Activated T-cell treated with anti-CD3 and anti-CD28 coated beads for 24 hours (primary cell): ENCODE measurements at places on chromosomes 16 and 17.

DNA sequence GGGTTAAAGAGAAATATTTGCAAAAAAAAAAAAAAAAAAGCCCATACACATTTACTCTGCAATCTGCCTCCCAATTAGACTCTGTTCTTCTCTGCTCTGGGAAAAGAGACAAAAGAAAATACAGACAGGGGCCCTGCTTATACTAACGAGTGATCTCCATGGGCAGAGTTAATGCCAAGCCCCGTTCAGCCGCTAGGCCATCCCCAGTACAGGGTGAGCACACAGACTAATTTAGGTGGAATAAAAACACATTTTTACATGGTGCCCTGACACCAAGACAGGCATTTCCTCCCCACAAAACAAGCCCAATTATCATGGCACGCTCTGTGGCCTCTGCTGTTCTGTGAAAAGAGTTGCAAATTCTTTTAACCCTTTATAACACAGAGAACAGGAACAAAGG is 356.3 kb upstream of the C16orf82 start:
- no peak for DNase-seq

DNA sequence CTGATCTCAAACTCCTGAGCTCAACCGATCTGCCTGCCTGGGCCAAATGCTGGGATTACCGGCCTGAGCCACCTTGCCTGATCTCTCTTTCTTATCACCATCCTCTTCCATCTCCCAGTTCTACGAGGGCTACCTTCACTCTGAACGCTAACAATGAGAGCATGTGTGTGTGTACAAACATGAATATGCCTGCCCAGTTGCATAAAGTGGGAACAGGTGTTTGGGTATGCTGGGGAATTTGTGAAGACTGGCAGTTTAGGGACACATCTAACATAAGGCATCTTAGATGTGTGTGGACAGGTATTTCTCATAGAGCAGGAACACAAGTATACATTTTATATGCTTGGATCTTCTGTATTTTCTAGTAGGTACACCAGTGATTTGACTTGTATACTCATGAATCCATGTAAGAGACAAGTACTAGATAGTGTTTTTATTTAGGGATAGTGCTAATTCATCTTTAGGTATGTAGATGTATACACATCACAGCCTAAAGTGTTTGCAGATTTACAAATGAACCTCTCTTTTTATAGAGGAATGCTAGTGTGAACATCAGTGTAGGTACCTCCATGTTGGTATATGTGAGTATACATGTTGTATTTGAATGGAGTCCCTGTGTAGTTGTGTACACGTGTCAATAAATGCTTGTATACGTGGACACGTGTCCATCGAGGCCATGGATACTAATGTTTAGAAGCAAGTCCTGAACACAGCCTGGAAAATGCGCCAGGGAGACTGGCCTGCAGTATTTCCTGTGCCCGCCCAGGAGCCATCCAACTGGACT is 1.2 kb upstream of the DLX4 start:
- no peak for DNase-seq

DNA sequence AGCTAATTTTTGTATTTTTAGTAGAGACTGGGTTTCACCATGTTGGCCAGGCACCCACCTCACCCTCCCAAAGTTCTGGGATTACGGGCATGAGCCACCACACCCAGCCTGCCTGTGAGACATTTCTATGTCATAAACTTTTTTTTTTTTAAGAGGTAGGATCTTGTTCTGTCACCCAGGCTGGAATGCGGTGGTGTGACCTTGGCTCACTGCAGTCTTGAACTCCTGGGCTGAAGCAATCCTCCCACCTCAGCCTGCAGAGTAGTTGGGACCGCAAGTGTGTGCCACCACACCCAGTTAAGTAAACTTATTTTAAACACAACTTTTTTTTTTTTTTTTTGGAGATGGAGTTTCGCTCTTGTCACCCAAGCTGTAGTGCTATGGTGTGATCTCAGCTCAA is 47.2 kb downstream of the SCNN1G start:
- no peak for DNase-seq

DNA sequence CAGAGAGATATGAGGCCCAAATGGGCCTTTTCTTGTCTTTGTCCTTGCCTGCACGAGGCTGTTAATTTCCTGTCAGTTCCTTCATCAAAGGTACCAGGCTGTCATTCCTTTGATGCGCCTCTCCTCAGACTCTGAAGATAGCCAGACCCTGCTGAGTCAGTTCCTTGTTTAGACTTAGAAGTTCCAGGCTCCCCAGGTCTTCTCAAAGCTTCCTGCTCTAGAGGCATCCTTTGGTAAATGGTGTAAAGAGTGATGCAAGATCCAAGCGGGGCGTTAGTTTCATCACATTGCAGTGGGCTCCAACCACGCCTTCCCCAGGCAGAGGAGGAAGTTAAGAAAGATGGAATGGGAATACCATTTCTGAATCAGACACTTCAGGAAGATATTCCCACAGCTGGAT is 4.0 kb upstream of the CDH11 start:
- no peak for DNase-seq

DNA sequence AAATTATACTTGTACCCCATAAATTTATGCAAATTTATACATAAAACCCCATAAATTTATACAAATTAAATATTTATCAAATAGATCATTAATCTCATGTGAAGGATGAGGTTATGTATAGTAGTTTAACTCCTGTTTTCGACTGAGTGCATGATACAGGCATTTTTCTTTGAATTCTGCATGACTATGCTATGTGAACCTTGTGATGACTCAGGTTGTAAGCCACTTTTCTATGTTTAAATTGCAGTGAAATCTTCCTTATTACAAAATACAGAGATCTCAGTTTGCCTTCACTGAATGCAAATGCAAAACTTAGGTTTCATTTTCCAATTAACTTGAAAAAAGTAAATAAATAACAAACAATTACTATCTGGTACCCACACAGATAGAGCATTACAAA is 843.7 kb downstream of the CDH11 start:
- DNase-seq = no peak

GRCh38 chr17:8048736-8049135 is 9.9 kb downstream of the ALOX15B start:
- DNase-seq = no peak

GRCh38 chr16:64853551-64853950 is 268.3 kb downstream of the CDH11 start:
- no peak for DNase-seq

DNA sequence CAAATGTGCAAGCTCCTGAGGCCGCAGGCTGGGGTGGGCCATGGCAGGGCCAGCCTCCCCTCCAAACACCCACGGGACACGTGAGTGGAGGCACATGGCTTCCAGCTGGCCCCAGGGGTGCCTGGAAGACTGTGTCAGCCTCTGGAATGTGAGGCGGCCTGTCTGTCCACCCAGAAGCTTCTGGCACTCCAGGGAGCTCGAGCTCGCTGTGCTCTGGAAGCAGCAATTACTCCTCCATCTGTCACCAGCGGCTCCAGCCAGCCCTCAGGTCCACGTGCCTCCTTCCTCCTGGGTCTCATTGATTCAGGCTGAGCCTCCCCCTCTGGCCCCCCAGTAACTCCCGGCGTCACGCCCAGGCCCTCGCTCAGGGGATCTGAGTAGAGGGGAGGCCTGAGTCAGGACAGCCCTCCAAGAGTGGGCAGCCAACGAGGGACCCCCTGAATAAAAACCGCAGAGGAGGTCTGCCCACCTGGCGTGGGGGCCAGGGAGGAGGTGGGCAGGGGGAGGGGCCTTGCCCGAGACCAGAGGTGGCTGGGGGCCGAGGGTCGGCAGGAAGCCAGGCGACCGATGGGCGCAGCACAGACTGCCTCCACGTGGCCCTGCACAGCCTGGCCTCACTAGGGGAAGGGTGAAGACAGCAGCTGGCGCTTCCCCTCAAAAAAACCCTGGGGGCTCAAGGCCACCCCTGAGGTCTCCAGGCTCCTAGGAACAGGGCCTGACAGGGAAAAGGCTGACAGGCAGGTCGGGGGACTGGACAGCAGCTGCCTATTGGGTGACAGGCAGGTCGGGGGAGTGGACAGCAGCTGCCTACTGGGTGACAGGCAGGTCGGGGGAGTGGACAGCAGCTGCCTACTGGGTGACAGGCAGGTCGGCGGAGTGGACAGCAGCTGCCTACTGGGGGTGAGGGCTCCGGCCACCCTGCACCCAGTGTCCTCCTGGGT is 11.9 kb downstream of the PIEZO1 start:
- DNase-seq = no peak

GRCh38 chr16:8931859-8932258 is 31.8 kb downstream of the USP7 start:
- DNase-seq = peak; percentile 23

DNA sequence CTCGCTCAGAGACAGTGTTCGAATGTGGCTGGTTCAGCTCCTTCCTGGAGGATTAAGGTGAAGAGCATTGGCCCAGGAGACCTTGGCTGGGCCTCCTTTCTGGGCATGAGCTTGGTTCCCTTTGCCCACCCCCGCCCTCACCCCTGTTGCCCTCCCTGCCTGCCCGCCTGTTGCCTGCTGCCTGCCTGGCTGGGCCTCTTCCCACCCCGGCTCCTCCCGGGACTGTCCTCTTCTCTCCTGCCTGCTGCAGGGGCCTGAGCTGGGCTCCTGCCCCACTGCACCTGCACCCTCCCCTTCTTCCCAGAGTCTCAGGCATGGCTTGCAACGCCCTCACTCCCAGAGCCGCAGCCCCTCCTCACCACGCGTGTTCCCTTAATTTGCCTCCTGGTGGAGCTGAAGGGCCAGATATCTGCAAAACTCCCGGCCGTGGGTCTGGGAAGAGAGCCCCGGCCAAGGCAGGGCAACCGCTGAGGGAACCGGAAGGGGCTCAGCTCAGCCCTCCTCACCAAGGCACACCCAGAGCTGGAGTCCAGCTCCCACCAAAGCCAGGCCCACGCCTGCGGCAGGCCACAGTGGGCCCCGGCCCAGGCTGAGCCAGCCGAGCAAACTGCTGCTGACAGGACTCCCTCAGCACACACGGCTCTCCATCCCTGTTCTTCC is 31.2 kb downstream of the MNT start:
- no peak for DNase-seq

GRCh38 chr16:47847220-47847970 is 308.4 kb downstream of the ABCC12 start:
- no peak for DNase-seq

DNA sequence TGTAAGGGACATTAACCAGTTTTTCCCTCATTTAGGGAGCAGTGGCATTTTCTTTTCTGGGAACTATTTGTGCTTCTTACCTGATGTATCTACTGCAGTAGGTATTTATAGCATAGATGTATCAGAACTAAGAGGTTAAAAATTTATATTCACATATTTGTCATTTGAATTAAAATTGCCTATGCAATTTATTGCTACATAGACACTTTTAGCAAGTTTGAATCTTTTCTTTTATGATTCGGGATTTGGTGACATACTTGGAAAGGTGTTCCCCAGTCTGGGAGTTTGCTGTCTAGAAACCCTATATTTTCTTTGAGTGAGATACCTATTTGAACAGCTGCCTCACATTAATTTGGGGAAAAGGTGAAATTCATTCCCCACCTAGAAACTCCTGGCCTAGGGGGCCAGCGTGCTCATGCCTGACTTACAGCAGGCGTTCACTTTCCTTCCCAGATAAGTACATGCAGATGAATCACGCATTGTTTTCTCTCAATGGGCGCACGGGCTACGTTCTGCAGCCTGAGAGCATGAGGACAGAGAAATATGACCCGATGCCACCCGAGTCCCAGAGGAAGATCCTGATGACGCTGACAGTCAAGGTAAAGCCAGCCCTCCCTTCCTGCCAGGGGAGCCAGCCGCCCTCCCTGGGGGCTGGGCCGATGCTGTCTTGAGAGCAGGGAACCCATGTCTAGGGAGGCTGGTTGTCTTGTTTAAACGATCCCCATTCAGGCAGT is 73.8 kb downstream of the SDR42E1 start:
- no peak for DNase-seq

DNA sequence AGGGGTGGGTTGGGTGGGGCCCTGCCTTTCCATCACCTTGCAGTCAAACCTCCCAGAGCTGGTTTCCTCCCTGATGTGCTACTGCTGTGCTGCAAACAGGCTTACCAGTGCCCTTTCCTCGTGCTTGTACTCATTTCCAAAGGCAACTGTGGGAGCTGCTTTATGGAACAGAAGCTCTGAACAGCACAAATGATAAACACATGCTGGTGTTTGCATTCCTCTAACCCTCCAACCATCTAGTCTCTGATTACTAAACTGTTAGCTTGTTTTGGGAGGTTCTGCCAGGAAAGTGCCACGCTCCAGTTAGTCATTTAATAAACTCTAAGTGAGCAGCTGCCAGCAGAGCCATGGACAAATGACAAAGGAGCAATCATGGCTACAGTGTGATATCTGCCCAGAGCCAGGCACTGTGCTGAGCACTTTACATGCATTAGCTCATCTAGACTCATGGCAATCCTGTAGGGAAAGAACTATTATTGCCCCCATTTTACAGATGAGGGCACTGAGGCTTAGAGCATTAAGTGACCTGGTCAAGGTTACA is 110.4 kb downstream of the VAT1L start:
- DNase-seq = no peak

DNA sequence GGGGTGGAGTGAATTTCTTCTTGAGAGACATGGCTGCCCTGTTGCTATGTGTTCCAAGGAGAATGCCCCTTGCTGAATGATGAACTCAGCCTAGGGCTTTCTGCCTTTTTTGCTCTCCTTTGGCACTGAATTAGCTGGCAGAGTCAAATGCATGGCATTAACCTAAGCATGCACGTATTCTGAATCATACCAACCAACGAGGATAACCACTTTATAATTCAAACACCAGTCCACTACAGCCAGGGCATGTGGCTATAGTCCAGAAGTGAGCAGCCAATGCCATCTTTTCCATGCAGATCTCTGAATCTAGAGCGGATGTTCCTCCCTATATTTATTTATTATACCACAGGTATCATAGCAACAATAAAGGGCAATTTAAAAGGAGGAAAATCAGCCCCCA is 15.7 kb downstream of the TMIGD1 start:
- no peak for DNase-seq

DNA sequence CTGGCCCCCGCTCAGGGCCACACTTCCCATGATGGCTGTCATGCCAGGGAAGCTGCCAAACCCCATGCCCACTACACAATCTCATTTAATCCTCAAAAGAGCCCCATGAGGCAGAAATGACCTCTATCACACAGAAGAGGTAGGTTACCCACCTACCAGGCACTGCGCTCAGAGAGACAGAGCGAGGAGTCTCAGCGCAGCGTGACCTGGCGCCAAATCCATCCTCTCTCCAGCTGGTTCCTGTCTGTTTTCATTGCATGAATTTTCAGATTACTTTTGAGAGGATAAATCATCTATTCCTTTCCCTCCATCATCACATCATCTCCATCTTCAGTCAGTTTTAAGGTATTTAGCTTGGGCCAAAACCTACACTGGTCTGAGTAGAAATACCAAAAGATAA is 101.5 kb upstream of the DNAH17 start:
- no peak for DNase-seq

DNA sequence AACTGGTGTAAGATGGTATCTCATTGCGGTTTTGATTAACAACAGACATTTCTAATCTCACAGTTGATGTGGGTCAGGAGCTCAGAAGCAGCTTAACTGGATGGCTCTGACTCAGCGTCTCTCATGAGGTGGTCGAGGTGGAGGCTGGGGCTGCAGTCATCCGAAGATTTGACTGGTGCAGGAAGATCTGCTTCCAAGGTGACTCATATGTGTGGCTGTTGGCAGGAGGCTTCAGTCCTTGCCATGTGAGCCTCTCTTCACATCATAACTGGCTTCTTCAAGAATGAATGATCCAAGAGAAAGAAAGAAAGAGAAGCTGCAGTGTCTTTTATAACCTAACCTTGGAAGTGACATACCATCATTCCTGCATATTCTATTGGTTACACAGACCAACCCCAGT is 376.1 kb downstream of the SEC14L1 start:
- peak; percentile 18 for DNase-seq

- DNase-seq = no peak
Observed at GRCh38 chr16:81996664-81997509, 14.4 kb downstream of the SDR42E1 start.

GRCh38 chr16:26988186-26988585 is 78.5 kb upstream of the C16orf82 start:
- no peak for DNase-seq

- DNase-seq = no peak
Observed at GRCh38 chr16:79928142-79928873, 327.8 kb upstream of the MAF start.
